NCI-H460 (cell line): ENCODE measurements at places on chromosomes 11 and 22. TPM values are rescaled to one million over a fixed set of nuclear protein-coding genes. Genes with fewer than 3 reads are reported as not detected.

DNA sequence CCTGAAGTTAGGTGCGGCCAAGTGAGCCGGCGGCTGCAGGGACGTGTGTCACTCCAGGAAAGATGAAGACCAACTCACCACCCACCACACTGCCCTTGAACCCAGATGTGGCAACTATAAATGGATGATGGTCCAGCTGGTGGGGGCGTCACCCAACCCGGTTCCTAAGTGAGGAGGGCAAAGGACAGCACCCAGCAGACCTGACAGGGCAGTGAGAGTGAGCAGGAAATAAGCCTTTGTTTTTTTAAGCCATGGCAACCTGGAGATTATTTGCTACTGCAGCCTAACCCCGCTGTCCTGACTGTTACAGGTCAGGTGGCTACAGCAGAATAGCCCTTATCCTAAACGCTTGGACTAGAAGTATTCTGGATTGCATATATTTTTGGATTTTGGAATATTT is 228.9 kb downstream of the CTTN start:
- no peak for DNase-seq

Gene CCDC87
- total RNA-seq: 0.37 and 0.52 TPM in 2 replicates

Gene RAG2
- not detected in 2 replicates for total RNA-seq

DNA sequence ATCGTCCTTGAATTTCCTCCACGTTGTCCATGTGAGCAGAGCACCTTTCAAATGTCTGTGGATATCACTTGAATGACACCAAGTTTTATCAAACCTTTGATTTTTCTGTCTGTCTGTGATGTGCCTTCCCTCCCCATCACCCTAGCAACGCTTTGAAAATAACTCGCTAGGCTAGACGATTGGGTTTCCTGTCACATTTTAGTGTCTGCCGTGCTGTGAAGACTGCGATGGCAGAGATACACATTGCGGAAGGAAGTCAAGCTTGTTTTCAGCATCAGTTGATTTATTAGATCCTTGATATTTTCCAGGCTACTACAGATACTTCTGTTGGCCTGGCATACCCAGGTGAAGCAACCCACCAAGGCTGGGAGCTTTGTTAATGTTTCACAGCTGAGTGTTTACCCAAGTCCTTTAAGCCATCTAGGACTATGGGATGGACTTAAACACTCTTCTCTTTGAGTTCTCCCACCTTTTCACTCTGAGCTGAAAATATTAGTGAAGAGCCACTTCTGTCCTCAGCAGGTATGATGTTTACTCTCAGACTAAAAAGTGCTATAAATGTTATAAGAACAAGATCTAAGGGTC is 93.6 kb upstream of the CD44 start:
- DNase-seq: no peak
